ENCODE measurements at places on chromosomes 3 and 15. TPM values are rescaled to one million over a fixed set of nuclear protein-coding genes. Genes with fewer than 3 reads are reported as not detected.

TNIK gene
- total RNA-seq: 28.9 TPM

CLDN18 gene
- total RNA-seq: not detected

CSTA gene
- 0.66 TPM for total RNA-seq

SLC12A1 gene
- total RNA-seq: not detected

NTRK3 gene
- total RNA-seq: 0.62 TPM

PARP16 gene
- total RNA-seq: 1.2 TPM

TEX55 gene
- not detected for total RNA-seq

SLC38A3 gene
- total RNA-seq: not detected

USF3 gene
- total RNA-seq: 3.8 TPM

ATP13A5 gene
- not detected for total RNA-seq

PLIN1 gene
- total RNA-seq: 0.26 TPM

CLRN1 gene
- total RNA-seq: not detected

HRG gene
- not detected for total RNA-seq

CIP2A gene
- total RNA-seq: 13.7 TPM

MEIS2 gene
- 35.4 TPM for total RNA-seq

FEZF2 gene
- total RNA-seq: not detected

CCDC39 gene
- 0.12 TPM for total RNA-seq

LIPC gene
- total RNA-seq: 1.5 TPM

ACAN gene
- total RNA-seq: 21.0 TPM

FRMD5 gene
- total RNA-seq: 14.2 TPM

FBXO40 gene
- not detected for total RNA-seq

TICRR gene
- 1.2 TPM for total RNA-seq

CORO2B gene
- 4.8 TPM for total RNA-seq

CP gene
- total RNA-seq: 63.3 TPM

SENP8 gene
- total RNA-seq: 2.6 TPM

GOLGA6B gene
- not detected for total RNA-seq

KCNAB1 gene
- total RNA-seq: 1.9 TPM

IQCF5 gene
- not detected for total RNA-seq

CD276 gene
- total RNA-seq: 158 TPM

HOMER2 gene
- total RNA-seq: 6.5 TPM

PROS1 gene
- total RNA-seq: 57.9 TPM

CCDC191 gene
- 3.9 TPM for total RNA-seq

DPPA2 gene
- total RNA-seq: not detected

DAZL gene
- total RNA-seq: not detected

ISLR gene
- 69.2 TPM for total RNA-seq

CLDN16 gene
- total RNA-seq: not detected

TMEM266 gene
- 0.06 TPM for total RNA-seq

MAN2A2 gene
- total RNA-seq: 18.9 TPM

All from aortic smooth muscle cell (primary cell).